Karpas-422 (cell line): ENCODE measurements at places on chromosomes 4 and X.
A peak's percentile ranks its signal among the peaks of the same experiment; 100 is the strongest.

DNA sequence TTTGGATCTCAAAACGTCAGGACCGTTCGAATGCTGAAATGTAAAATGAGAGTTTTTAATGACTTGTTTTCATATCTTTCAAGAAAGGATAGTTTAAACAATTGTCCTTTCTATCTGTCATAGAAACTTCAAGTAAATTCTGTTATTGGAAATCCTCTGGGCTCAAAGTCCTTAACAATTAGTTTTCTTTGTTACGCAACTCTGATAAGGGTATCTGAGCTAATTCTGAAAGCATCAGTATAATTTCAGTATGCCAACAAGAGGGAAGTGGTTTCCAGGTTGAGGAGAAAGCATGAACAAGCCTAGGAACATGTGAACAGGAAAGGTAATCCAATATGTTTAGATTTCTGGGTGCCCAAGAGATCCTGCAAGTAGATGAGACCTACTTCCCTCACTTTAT is 22.0 kb downstream of the ADH7 start:
- DNase-seq: no peak
- no peak overlapping the region for H3K27ac ChIP-seq
- no peaks in the 10 kb centered on the region for H3K36me3 ChIP-seq
- no peaks in the 10 kb centered on the region for H3K27me3 ChIP-seq
- H3K4me3 ChIP-seq: no peak overlapping the region

DNA sequence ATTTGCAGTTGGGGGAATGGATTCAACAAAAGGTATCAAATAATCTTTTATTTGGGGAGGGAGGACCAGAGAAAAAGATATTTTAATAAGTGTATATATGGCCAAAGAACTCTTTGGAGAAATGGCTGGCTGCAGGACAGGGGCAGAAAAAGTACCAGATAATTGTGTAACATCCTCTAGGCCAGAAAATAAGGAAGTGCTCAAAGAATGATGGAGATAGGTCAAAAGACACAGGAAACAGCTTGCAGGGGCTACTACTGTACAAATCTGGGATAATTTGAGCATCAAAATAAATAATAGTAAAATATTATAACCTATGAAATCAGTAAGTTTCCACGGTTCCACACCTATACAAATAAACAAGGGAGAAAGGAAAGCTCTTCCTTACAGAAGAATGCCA is 34.8 kb downstream of the KLHL5 start:
- no peak for DNase-seq
- no peaks in the 10 kb centered on the region for H3K4me1 ChIP-seq
- no peaks in the 10 kb centered on the region for H3K27me3 ChIP-seq
- H3K36me3 ChIP-seq: peaks cover 38% of the 10 kb centered on the region

DNA sequence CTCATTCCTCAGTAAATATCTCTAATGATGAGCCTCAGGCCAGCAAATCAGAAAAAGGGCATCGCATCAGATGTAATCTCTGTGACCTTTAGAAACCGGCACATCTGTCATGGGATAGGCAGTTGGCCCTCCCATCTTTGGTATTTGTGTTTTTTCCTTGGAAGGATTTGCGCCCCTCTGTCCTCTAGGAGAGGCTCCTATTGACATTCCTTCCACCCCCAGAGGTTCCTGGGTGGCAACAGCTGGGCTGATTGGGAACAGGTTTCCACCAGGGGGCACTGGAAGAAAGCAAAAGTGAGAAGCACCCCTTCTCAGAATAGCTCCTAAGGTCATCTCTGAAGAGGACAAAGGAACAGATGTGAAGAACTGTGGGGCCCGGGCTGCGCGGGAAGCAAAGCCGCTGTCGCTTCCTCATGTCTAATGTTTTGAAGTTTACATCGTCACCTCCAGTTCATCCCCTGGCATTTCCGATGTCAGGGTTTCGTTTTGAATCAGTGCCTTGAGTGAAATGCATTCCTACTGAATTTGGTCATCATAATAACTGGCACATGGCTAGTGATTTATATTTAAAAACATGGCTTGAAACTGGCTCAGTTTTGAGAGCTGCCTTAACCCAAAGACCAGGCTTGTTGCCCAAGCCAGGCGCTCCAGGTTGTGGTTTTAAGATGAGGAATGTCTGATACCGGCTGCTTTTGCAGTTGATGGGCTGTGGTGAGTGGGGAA is 6.2 kb downstream of the TXK start:
- peak; percentile 74 for DNase-seq
- H3K36me3 ChIP-seq: no peaks in the 10 kb centered on the region
- no peak overlapping the region for H3K4me3 ChIP-seq
- H3K4me1 ChIP-seq: peaks cover 4% of the 10 kb centered on the region
- no peaks in the 10 kb centered on the region for H3K27me3 ChIP-seq

DNA sequence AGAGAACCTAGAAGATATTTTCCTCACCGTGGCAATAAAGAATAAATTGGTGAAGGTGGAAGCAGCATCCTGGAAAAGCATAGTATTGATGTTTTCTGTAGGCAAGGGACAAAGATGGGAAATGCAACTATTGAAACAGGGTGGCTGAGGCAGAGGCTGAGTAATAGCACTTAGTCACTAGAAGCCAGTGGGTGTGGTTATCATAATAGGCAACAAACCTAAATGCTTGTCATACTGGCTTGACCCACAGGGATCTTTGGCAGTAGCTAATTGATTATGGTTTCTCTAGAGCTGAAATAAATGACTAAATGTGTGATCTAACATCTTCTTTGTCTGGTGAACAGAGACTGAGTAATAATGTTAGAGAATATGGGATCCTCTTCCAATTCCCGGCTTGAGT is 353.6 kb upstream of the RPS6KA3 start:
- H3K4me1 ChIP-seq: no peaks in the 10 kb centered on the region
- H3K27ac ChIP-seq: no peak overlapping the region
- no peak for DNase-seq
- no peak overlapping the region for H3K4me3 ChIP-seq

DNA sequence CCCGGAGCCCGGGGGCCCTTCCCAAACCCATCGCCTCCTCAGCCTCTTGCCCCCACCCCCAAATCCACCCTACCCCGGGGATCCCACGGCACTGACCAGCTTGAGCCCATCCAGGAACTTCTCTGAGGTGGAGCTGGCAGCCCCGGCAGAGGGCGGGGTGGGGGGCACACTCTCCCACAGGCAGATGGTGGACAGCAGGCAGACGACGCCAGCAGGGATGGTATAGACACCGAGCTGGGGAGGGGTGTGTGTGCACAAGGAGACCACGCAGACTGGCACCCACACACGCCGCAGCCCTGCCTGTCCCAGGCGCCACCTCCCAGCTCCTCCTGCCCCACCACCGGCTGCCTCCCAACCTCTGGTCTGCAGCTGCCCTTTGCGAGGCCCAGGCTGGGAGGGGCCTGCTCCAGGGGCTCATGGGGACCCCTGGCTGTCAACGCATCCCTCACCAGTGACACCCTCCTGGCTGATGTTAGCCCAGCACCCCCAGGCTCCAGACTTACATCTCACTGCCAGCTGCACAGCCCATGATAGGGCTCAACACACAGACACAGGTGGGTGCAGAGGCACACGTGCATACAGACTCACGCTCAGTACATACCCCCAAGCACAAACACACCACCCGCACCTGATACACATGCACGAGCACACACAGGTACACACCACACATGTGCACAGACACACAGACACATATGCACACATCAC is 4.2 kb downstream of the SLC49A3 start:
- no peak overlapping the region for H3K4me3 ChIP-seq
- no peak for DNase-seq
- H3K27me3 ChIP-seq: no peaks in the 10 kb centered on the region

GRCh38 chrX:123256378-123256777 is 72.3 kb downstream of the GRIA3 start:
- no peaks in the 10 kb centered on the region for H3K36me3 ChIP-seq
- H3K27ac ChIP-seq: no peak overlapping the region
- no peak overlapping the region for H3K4me3 ChIP-seq

DNA sequence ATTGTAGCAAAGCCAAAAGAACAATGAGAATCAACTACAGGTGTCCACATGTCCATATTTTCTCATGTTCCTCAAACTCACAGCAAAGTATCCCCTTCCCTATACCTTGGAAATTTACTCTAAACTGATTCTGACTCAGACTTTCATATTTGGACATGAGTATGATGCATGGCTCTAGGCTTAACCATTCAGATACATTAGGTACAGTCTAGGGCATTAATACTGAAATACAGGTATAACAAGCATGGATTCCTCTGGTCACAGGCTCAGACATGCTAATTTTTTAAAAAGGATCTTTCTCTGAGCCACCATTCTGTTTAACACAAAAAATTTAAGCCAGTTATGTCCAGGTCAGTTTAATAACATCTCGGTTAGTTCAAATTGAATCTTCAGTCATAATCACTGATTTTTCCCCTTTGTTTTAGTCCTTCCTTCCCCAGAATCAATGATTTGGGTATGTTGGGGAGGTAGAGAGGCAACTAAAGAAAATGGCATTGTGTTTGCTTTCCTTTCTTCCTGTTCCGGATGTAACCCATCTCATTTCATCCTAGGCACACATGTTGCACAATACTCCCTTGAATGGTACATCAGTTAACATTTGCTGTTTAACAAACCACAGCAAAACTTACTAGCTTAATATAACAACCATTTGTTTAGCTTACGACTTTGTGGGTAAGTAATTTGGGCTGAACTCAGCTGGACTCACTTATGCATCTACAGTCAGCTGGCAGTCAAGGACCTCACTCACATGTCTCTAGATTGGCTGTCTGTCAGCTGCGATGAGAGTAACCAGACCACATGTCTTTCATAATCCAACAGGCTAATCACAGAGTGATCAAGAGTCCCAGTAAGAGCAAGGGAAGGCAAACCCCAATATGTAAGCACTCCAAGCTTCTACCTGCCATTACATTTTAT is 75.3 kb upstream of the GRIA3 start:
- no peaks in the 10 kb centered on the region for H3K27me3 ChIP-seq
- no peak overlapping the region for H3K27ac ChIP-seq
- H3K36me3 ChIP-seq: no peaks in the 10 kb centered on the region
- H3K4me1 ChIP-seq: no peaks in the 10 kb centered on the region
- H3K4me3 ChIP-seq: no peak overlapping the region

- H3K4me3 ChIP-seq: no peak overlapping the region
- H3K36me3 ChIP-seq: no peaks in the 10 kb centered on the region
- H3K27me3 ChIP-seq: no peaks in the 10 kb centered on the region
- H3K4me1 ChIP-seq: no peaks in the 10 kb centered on the region
- DNase-seq: no peak
- no peak overlapping the region for H3K27ac ChIP-seq
These were observed 581.5 kb downstream of the STIM2 start for GRCh38 chr4:27442146-27442545.

DNA sequence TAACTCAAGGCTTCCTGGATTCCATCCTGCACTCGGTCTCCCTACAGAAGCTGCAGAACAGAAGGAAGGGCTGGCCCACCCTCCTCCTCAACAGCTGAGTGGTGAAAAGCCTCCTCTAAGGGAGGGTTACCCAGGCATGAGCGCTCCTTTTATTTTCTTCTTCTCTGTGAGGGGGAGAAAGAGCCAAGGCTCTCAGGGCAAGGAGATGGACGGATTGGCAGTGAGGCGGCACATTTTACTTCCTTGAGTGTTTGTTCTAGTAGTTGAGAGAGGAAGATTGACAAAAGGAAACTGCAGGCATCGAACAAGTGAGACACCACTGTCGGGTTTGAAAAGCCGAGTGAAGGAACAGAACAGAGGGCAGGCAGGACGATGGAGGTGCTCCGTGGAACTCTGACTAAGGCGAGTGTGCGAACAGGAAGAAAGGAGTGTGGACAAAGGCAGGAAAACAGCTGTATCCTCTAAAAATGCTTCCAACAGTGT is 38.4 kb upstream of the STS start:
- H3K27me3 ChIP-seq: no peaks in the 10 kb centered on the region
- peak overlapping the region; percentile 57 for H3K4me3 ChIP-seq
- peak; percentile 83 for DNase-seq
- H3K27ac ChIP-seq: peak overlapping the region; percentile 100
- peaks cover 11% of the 10 kb centered on the region for H3K36me3 ChIP-seq

- no peaks in the 10 kb centered on the region for H3K27me3 ChIP-seq
- H3K27ac ChIP-seq: no peak overlapping the region
- H3K36me3 ChIP-seq: no peaks in the 10 kb centered on the region
These were observed 35.3 kb downstream of the PNPLA4 start for GRCh38 chrX:7891928-7892327.

DNA sequence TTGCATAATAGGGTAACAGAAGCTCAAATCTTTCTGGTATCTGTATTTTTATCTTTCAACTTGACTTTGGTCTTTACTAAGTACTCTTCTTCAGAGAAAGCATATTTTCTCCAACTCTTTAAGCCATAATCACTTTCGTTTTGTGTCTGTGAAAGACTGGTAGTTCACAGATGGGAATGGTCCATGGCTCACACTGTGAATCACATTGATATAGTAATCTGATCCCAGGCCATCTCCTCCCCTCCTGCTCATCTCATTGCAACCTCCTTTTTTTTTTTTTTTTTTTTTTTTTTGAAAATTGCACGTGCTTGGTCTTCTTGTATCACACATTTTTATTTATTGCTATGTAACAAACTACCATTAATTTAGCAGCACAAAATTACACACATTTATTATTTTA is 694.5 kb upstream of the SLIT2 start:
- H3K27me3 ChIP-seq: no peaks in the 10 kb centered on the region
- no peaks in the 10 kb centered on the region for H3K4me1 ChIP-seq
- no peak overlapping the region for H3K27ac ChIP-seq
- no peak for DNase-seq
- no peak overlapping the region for H3K4me3 ChIP-seq
- H3K36me3 ChIP-seq: no peaks in the 10 kb centered on the region

- peaks cover 16% of the 10 kb centered on the region for H3K4me1 ChIP-seq
- no peaks in the 10 kb centered on the region for H3K27me3 ChIP-seq
- no peak overlapping the region for H3K4me3 ChIP-seq
- no peak for DNase-seq
- no peaks in the 10 kb centered on the region for H3K36me3 ChIP-seq
These were observed 1.2 kb upstream of the EBP start for GRCh38 chrX:48520455-48520854.

DNA sequence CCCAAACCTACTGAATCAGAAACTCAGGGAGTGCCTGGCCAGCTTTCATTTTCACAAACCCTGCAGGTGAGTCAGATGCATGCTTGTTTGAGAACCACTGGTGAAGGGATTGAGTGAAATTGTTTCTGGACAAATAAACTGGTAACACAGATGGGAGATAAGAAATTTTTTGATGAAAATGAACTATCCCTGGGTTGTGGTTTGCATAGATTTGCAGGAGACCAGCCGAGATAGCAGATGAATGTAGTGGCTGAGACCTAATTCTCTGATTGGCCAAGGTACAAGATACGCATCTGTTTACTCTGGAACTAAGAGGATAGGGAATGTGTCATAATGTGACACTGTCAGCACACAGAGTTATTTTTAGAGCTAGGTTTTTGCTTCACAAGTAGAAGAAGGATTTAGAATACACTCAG is 117.8 kb upstream of the NOCT start:
- no peaks in the 10 kb centered on the region for H3K27me3 ChIP-seq
- no peak overlapping the region for H3K27ac ChIP-seq
- no peaks in the 10 kb centered on the region for H3K36me3 ChIP-seq
